NCI-H1092 treated with DMSO at 0.1 percent for 48 hours (cell line): ENCODE measurements at places on chromosomes 11 and 22.

DNA sequence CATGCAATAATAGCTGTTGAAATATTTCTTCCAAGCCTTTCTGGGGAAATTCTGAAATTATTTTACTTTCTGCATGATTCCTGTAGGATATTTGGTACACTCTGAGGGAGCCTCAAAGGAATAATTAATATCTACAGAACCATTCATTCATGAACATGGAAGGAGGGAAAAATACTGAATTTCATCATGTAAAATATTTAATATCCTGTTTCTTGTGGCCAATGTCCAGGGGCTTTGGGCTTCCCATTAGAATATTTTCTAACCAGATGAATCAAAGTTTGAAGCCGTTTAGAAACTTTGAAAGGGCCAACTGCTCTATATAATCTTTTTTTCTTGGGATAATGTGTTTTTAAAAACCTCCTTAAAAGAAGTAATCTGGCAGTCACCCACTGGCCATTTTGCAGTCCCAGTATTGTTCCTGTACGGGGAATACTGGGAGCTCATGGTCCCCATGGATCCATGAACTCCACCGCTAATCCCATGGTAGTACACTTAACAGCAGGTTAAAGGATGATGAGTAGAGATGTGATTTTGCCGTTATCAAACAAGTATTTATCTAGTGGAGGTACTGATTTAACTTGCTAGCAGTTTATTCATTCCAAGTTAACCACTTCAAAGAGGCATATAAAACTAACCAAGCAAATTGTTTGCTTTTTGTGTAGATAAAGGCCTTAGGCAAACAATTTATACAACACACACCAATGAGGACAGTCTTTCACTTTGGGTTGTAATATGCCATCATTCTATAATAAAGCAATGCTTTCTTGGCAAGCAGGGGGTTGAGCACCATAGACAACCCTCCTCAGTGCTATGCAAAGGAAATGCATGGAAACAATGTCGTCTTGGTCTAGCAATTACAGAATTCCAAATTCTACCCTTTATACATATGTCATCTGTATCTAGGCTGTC lies 34.5 kb upstream of the BLID start:
- peak; percentile 54 for DNase-seq

DNA sequence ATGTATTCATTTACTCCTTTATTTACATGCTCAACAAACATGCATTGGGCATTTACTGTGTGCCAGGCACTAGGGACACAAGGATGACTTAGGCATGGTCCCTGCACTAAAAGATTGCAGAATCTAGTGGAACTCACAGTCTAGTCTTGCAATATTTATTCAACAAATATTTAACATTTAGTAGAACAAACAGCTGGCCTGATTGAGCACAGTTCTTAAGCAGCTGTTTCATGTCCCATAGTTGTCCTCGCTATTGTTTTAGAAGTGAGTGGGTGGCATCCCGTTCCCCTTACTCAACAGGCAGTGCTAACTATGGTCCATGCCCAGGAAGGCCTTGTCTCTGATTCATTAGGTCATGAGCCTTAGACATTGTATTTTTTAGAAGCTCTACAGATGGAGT lies 459.9 kb upstream of the CADM1 start:
- DNase-seq, result no peak

DNA sequence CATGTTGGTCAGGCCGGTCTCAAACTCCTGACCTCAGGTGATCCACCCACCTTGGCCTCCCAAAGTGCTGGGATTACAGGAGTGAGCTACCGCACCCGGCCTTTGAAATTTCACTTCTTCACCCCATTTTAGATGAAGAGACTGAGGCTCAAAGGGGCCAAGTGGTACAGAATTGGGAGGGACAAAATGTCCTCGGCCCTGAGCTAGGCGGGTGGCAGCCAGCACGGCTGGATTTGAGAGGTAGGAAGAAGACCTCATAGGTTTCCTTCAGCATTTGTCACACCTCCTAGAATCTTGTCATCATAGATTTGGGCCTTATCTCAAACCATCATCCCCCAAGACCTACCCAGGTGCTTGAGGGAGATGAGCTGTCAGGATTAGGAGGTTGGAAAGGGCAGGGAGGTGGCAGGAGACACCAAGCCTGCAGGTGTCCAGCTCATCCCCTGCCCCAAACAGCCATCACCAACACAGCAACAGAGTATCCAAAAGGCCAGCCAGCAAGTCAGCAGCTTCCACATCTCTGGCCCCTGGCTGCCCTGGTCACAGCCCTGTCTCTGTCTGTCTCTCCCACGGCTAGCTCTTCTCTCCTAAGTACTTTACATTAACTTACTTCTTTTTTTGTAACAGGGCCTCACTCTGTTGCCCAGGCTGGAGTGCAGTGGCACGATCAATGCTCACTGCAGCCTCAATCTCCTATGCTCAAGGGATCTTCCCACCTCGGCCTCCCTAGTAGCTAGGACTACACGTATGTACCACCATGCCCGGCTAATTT lies 11.2 kb upstream of the TMPRSS6 start:
- DNase-seq, result no peak

GRCh38 chr11:80107415-80107814 lies 666.6 kb upstream of the TENM4 start:
- no peak for DNase-seq

DNA sequence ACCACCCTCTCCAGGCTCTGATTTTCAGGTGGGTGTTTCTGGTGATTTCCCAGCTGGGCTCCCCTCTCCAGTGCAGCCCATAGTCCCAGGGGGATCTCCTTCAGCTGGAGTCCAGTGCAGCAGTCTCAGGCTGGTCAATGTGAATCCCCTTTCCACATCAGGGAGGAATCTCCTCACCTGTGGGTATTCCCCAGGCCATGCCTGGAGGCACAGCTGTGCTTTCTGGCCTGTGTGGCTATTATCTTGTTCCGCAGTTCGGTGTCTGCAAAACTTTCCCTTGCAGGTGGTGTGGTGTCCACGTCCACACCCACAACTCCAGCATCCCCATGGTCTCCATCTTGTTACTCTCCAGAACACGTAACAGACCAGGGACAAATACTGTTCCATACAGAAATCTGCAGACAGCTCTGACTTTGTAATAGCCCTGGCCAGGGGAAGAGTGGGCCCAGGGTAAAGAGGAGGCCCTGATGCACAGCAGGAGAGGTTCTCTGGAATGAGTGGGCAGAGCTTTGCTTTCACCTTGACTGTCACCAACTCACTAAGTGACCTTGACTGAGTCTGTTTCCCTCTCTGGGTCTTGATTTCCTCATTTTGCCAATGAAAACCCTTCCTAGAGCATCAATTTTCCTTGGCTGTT lies 183.2 kb downstream of the CSNK2A3 start:
- DNase-seq, result no peak

DNA sequence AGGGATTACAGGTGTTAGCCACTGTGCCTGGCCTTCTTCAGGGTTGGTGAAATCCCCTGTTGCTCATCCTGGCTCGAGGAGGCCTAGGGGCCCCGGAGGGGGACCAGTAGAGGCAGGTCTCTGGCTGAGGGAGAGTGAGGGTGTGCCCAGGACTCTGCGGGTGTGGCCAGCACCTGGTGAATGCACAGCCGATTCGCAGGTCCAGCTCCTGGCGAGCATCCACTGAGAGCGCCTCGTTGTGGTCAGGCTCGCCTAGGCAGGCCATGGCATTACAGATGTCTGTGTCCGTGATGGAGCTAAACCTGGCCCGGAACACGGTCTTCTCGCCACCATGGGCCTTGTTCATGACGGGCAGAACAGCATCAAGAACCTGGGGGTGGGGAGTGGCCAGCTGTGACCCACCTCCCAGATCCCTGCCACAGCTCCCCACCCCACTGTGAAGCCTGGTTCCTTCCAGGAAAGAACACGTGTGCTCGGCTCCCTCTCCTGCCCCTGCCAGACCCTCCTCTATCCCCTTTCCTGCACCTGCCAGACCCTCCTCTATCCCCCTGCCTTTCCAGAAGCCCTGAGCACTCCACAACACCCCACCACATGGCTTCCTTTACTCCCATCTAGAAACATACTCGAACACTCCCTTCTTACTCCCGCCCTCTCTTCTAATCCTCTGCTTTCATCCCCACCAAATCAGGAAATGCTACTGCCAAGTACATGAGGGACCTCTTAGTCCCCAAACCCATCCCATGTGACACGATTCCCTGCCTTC lies 12.4 kb downstream of the TOP3B start:
- no peak for DNase-seq

DNA sequence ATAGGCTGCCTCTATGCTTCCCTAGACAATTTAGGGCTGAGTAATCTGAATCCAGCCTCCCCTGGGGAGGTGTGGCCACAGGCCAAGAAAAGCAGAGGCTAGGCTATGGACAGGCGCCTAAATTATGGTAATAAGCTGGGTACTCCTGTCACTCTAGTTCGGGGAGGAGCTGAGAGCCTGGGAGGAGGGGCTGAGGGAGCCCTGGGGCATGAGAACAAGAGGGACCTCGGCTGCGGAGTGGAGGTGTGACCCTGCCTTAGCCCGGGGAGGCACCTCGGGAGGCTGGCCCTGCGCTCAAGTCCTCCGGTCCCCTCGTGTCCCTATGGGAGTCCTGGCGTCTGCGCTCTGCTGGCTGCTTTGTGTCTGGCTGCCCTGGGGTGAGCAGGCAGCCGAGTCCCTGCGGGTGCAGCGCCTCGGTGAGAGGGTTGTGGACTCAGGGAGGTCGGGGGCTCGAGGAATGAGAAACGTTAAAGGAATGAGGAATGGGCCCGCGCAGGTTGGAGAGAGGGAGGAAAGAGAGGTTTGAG lies at the start of gene OTOG:
Gene OTOG (plus strand): TSS at position 209 of the 527 bp plus-strand sequence. CDS start 114 bp downstream, at position 323.
- peak; percentile 85 for DNase-seq

DNA sequence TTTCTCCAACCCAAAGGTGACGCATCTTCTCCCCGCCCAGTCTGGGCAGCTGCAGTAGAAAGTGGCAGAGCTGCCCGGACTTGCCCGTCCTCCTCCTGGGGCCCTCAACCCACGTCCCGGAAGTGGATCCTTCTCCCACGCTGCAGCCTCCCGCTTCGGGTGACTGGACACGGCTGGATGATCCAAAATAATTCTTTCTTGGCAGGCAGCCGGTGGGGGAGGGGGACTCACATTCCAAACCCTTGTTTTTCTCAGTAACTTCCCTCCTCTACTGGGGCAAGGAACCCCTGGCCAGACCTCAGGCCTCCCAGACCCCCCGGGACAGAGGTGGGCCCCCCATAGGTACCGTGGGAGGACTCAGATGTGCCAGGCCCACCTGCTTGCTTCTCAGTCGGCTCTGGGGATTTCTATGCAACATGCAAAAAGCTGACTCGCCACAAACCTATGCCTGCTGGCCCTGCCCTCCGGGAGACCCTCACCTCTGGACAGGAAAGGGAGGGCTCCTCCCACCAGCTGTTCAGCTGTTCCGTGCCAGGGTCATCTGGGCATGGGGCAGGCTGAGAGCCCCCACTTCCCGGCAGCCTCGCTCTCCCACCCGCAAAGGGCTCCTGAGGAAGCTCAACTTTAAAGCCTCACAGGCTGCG lies 1.4 kb downstream of the PLXNB2 start:
- no peak for DNase-seq

DNA sequence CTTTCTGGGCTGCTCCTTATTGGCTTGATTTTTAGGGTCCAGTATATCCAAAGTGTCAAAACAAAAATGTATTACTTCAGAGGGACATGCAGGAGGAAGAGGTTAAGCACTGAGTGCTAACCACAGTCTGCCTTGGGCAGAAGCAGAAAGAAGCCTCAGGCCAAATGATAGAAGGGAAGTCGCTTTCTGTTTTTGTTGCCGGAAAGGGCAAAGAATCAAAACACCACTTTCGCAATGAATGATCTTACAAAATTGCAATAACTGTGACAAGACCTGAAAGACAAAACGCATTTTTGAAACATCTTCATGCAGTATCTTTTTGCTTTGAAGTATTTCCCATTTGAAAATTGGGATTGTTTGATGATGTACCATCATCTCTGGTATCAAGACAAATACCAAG lies 70.1 kb upstream of the PICALM start:
- no peak for DNase-seq

- DNase-seq, result no peak
These were observed 34.7 kb downstream of the CCDC83 start for GRCh38 chr11:85889676-85890579.

GRCh38 chr11:79022265-79022664 lies 418.6 kb downstream of the TENM4 start:
- DNase-seq, result no peak

- no peak for DNase-seq
These were observed 49.3 kb downstream of the BDNF start for GRCh38 chr11:27650988-27651387.

DNA sequence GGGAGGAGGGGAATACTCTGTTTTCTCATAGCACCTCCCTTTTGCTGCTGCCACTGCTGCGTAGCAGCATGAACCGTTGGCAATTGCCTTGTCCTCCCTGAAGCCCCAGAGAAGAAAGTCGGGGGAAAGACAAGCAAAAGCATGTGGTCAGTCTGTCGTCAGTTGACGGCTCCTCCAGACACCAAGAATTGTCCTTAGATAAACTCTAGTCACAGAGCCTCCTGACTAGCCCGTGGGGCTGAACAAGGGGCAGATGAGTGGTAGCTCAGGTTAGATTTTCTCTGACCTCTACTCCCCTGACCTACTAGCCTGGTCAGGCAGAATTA lies 126.4 kb upstream of the HSD17B12 start:
- DNase-seq, result no peak

- peak; percentile 40 for DNase-seq
These were observed 14.2 kb downstream of the PRR33 start for GRCh38 chr11:1877211-1878136.

- no peak for DNase-seq
These were observed 26.2 kb upstream of the RAB1B start for GRCh38 chr11:66242095-66242765.

DNA sequence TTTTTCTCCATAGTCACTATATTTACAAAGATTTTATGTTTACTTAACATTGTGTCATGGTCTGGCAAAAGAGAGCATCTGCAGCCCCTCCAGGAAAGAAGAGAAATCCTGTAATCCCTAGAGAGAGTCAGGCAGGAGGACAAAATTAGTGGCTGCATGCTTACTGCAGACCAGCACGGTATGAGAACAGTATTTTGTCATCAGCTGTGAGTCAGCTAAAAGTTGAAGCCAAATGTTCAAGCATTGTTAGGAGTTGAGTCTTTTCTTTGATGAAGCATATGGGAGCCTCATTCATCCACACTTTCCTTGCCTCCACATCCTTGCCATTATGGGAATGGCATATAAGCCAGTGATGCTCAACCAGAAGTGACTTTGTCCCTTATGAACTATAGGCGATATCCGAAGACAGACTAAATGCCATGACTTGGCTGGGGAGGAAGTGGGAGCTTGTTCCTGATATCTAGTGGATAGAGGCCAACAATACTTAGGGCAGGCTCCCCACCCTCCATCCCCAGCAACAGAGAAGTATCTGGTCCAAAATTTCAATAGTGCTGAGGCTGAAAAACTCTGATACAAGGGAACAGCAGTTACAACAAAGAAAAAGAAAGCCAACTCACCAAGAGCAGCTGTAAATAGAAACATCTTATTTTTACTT lies 112.0 kb upstream of the OR5AK2 start:
- DNase-seq, result peak; percentile 6

DNA sequence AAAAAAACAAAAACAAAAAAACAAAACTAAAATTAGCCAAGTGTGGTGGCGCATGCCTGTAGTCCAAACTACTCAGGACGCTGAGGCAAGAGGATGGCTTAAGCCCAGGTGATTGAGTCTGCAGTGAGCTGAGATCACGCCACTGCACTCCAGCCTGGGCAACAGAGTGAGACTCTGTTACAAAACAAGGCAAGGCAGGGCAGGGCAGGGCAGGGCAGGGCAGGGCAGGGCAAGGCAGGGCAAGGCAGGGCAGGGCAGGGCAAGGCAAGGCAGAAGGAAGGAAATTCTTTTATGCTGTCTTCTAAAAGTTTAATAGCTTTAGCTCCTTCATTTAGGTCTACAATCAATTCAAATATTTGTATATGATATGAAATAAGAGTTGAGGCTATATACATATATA lies 50.1 kb upstream of the RASSF10 start:
- DNase-seq, result no peak

- DNase-seq, result no peak
These were observed 1.8 kb downstream of the AHNAK start for GRCh38 chr11:62544581-62545436.
